ENCODE measurements at places on chromosomes 7 and 10.

GRCh38 chr10:129754211-129755050, 209.6 kb downstream of the EBF3 start:
- DNase-seq = no peak

DNA sequence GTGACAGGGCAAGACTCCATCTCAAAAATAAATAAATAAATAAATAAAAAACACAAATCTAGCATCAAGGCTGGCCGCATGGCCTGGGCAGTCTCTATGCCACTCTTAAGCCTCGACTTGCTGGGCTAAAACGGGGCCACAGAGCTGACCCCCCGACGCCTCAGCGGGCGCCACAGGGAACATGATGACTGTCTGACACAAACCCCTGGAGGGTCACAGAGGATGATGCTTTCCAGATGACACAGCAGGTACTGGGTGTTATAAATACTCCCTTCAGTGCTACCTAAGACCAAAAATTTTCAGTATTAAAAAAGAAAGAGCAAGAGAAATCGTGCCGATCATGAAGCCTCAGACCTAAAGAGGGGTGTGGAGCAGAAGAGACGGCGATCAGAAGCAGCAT, 176.8 kb downstream of the MAD1L1 start:
- no peak for DNase-seq

GRCh38 chr7:82156893-82157292, 286.7 kb downstream of the CACNA2D1 start:
- DNase-seq = no peak

DNA sequence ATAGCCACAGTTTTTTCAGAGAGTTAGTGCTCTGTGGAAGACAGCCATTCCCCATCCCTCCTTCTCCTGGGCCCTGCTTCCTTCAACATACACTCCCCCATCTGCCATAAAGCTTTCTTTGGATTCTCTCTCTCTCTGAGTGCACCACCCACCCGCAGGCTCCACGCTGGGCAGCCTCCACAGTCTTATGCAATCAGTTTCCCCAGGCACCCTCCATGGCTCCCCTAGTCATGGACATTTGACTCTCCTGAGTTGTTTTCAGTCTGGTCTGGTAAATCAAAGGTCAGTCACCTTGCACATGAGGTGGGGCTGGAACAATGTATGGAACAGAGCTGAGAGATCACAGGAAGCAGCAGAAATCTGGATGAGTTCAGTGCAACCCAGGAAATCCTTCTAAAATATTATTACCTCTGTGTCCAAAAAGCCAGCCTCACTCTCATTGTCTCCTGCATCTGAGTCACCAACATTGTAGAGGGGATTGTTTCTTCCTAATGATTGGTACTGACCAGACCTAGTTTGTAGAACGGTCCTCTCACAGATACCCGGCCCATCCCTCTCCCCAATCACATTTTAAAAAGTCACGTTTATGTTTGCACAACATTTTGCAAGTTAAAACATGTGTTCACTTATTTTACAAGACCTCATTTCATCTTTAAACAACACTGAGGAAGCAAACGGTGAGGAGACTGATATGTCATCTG, 70.1 kb downstream of the CYCS start:
- no peak for DNase-seq

GRCh38 chr7:134212576-134213546, 85.7 kb downstream of the LRGUK start:
- peak; percentile 1 for DNase-seq
